Body of pancreas (tissue), 4 donors: ENCODE measurements at places on chromosomes 7 and 10.
A peak's percentile ranks its signal among the peaks of the same experiment; 100 is the strongest.

- no peak for DNase-seq
Measured at GRCh38 chr7:91446819-91447218, 182.6 kb downstream of the FZD1 start.

DNA sequence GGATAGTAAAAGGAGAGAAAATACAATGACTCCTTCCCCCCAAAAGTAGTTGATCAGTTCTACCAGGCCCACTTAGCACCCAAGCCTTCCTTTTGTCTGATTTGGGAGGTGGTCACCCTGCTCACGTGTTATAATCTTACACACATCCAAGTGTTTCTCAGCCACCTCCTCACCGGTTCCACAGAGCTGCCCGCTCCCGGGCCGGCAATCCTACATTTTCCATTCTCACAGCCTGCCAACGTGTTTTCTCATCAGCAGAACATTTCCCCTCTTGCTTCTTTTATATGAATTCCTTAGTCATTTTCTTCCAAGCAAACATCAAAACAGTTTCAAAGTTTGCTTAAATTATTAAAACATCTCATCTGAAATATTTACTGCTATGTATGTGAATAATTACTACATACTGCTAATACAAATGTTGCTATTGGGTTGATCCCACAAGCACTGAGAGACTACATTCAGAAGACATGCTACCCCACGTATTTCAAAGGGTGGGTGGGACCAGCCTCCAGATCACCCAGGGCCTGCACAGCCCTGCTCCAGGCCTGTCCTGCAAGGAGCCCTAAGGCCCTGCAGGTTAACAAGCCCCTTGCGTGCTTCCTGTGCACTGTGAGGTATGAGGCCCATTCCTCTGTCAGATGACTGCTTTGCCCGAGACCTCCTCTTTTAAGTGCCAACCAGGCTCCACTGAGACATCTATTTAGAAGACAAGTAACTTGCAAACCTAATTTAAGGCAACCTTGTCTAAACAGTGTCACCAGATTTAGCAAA lies 75.3 kb downstream of the GRB10 start:
- DNase-seq: no peak

GRCh38 chr7:102287111-102287980 lies 678 bp downstream of the SH2B2 start:
- DNase-seq: peak; percentile 41

- DNase-seq: no peak
Measured at GRCh38 chr10:125472010-125472607, 210.9 kb downstream of the TEX36 start.

DNA sequence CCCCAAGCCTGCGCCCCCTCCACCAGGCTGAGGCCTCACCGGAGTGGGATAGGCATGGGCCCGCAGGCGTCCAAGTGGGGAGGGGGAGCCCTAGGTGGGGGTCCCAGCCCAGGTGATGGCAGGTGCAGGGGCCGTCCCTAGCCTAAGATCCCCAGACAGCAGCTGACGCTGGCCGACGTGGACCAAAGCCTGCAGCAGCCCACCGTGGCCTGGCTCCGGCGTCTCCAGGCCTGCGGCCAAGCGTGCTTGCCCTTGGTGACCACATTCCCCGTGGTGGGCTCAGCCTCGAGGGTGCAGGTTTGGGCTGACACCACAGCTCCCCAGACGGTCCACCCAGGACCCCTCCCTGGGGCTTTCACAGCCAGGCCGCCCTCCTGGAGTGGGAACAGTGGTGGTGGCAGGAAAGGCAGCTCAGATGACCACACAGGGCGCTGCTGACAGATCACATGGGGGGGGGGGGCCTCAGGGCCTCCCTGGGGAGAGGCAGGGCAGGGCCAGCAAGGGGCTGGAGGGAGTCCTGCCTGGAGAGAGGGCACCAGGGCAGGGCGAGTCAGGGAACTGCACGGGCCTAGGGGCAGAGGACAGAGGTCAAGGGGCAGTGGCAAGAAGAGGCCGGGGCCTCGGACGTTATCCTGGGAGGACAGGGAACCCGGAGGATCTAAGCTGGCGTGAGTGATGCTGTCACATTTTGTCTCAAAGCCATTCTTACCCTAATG lies 767 bp upstream of the ADAM8 start:
- no peak for DNase-seq

GRCh38 chr7:18305866-18306265 lies 189.7 kb upstream of the HDAC9 start:
- DNase-seq: no peak

- no peak for DNase-seq
Measured at GRCh38 chr7:92588561-92588960, 1.6 kb downstream of the FAM133B start.

DNA sequence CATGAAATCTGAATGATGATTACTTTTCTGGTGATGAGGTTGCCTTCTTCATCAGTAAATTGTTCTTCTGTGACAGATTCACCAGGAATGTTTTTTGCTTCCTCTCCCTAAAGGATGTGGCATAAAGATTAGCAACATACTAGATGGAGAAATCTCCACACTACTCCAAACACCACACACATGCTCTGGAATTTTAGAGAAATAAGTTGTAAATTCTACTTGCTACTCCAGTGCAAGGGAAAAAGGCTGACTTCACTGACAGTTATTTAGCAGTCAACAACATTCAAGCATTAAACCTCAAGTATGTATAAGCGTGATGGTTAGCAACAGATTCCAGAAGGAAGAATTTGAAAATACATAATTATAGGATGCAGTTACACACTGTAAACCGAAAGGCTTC lies 137.9 kb upstream of the CCDC6 start:
- DNase-seq: no peak

DNA sequence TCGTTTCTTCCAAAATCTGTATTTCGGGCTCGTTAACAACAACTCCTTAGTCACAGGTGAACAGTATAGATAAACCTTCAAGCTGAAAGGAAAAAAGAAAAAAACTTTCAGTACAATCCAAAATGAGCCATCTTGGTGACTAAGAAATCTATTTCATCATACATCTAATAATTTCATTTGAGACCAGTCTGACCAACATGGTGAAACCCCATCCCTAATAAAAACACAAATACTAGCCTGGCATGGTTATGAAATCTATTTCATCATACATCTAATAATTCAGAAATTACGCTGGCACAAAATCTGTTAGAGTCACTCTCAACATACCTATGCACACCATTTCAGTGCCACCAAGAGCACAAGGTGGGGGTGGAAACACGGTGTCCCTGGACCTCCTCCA lies 8.8 kb downstream of the DCLRE1C start:
- DNase-seq: no peak

DNA sequence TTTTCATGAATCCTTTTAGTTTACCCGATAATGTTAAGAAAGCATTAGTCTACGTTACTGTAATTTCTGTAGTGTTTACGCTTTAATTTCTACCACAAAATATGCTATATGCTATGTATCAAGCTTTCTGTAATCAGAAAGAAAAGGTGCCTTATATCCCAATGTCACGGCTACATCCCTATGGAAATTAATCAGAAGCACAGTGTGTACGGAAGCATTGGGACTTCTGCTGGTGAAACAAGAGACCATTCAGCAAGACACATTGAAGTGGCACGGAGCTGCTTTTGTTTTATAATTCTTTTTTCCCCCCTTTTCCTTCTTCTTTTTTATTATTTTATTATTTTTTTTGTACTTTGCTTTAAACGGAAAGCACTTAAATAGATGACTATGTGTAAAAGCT lies 31.2 kb upstream of the SH2B2 start:
- DNase-seq: no peak

DNA sequence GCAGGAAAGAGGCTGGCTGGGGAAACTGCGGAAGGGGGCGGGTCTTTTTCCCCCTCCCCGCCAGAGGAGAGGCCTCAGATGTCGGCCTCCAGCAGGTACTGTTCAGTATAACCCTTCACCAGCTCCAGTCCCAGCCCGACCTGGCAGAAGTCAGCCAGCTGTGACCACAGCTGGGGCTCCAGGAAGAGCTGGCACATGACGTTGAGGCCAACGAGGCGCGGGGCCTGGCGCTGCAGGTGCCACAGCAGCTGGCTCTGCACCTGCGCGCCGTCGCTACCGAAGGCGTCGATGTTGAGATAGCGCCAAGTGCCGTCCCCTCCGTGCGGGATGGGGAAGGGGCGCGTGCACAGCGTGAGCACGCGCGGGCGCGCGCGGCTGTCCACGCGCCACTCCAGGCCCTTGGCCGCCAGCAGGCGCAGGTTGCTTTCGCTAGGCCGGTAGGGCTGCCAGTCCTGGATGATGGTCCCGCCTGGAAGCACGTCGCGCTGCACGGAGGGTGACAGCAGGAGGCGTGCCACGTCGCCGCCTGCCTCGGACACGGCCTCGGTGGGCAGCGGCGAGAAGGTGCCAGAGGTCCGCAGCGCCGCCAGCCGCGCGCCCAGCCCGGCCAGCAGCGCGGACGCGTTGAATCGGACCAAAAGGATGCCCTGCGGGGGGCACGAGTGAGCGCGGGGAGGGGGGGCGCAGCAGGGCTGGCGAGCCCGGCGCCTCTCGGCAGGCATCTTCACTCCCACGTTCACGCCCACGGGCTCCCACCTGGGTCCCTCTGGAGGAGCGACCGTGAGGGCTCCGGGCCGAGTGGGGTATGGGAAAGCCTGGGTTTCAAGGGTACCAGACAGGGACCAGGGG lies 6.9 kb upstream of the VGF start:
- DNase-seq: peak; percentile 36

- no peak for DNase-seq
Measured at GRCh38 chr7:109284943-109285342, 715.3 kb downstream of the DNAJB9 start.

DNA sequence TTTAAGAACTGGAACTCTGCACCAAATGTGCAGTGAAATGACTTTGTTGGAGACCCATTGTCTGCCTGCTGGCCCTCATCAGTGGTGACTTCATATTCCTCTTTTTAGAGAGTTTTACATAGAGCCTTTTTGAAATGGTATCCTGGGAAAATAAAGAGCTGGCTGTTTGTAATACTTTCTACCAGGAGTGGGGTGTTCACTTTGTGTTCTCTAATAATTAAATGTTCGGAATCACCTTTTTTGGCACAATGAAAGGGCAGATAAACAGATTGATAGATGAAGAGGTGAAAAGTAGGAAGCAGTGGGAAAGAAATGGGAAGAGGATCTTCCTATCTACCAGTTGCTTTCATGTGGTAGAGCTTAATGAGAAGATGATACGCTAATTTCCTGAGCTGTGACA lies 55.5 kb downstream of the PRPF18 start:
- DNase-seq: no peak

GRCh38 chr10:112841549-112841948 lies 108.5 kb upstream of the TCF7L2 start:
- DNase-seq: no peak

GRCh38 chr10:15364001-15364400 lies 7.1 kb downstream of the FAM171A1 start:
- no peak for DNase-seq

- no peak for DNase-seq
Measured at GRCh38 chr7:135406918-135407317, 103.0 kb downstream of the CNOT4 start.

GRCh38 chr7:148830897-148831692 lies 53.0 kb downstream of the EZH2 start:
- no peak for DNase-seq

- DNase-seq: no peak
Measured at GRCh38 chr7:124722292-124722691, 43.3 kb downstream of the GPR37 start.
